ENCODE measurements at places on chromosomes 11 and 22.

DNA sequence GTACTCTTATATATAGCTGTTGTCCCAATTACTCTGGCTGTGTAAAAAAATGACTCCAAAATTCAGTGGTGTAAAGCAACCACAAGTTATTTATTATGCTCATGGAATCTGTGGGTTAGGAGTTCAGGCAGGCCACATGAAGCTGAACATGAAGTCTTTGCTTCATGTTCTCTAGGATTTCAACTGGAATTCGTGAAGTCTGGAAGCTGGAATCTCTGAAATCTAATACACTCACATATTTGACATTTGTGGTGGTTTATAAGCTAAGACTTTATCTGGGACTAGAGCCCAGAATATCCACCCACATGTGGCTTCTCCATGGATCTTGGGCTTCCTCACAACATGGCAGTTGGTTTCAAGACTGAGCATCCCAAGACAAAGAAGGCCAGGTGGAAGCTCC lies 430.6 kb downstream of the MIAT start:
- DNase-seq = no peak

DNA sequence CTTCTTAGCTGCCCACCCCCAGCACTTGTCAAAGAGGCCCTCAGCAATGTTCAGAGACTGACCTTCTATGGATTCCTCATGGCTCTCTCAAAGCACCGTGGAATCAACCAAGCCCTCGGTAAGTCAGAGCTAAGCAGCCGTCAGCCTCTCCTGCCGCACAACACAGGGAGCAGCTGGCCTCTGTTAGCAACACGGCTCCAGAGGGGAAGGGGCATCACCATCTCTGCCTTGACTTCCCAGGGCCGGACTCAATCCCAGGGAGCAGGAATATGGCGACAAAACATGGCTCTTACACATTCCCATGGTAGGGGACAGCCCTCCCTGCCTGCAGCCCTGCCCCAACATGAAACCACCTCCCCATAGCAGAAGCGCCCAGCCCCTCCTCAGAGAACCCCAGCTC lies 18.9 kb downstream of the ARFGAP2 start:
- DNase-seq = no peak

DNA sequence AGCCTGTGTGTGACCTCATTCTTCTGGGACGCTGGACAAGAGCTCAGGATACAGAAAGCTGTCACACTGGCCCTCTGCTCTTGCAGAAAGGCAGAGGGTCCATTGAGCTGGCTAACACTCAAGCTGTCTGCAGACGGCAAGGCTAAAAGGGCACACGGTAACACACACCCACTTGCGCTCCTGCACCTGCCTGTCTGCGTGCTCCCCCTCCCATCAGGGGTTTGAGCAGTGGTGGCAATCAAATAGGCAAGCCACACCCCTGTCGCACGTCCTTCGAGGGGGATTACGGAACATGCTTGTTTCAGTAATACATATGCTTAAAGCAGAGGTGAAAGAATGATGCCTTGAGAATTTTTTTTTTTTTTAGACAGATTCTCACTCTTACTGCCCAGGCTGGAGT lies 7.1 kb upstream of the QSER1 start:
- no peak for DNase-seq

DNA sequence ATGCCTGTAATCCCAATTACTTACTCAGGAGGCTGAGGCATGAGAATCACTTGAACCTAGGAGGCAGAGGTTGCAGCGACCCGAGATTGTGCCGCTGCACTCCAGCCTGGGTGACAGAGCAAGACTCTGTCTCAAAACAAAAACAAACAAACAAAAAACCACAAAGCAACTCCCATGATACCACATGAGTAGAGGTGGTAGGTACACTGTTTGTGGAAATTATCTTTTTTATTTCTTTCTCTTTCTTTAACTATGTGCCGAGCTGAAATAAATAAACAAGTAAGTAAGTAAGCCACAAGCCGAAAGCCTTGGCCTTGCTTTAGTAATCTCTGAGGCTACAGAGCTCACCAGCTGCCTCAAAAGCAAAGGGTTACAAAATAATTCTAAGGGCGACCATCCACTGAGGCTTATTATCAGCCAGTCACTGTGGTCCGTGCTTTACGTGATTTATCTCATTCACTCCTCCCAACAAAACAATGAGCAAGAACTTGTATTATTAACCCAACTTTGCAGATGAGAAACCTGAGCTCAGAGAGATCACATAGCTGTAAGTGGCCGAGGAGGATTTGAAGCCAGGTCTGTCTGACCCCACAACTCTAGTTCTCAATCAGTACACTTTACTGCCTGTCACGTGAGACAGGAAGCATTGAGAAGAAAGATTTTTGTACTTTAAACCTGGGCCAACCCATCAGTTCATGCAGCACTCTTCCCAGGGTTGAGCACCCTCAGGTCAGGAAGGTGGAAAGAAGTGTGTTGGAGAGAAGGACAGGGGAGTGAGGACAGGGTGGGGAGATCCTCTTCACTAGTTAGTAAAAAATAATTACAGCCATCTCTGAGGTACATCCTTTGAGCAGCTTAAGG lies 69.8 kb upstream of the MTMR2 start:
- DNase-seq = no peak

GRCh38 chr11:1853376-1854131 lies 670 bp downstream of the LSP1 start:
- no peak for DNase-seq

DNA sequence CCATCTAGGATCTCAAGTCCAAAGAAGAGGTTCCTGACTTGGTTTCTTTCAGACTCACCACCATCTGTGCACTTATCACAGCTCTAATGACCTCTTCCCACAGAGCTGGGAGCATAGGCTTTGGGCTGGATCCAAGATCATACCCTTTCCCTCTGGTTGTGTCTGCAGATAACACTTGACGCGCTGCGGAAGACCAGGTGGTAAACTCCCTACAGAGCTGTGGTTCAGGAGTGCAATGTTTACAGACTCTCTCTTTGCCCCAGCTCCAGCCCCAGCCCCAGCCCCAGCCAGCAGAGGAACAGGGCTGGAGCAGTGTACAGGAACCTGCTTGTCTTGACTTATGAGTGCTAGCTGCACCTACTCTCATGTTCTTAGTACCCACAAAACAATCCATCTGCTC lies 274.4 kb upstream of the SYN3 start:
- no peak for DNase-seq

DNA sequence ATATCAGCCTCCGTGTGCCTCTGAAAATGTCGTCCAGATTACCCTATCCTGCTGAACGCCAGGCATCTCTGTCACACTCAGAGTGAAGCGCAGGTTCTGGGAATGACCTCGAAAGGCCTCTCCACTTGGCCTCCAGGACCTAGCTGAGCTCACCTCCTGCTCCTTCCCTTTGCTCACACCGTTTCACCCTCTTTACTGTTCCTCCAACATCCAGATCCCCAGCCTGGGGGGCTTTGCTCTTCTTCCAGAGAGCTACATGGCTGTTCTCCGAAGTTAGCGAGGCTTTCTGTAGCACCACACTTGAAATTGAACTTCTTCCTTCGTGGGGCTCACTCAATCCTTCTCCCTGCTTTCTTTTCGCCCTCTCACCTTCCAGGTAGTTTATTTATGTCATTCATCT lies 27.9 kb downstream of the GLB1L2 start:
- no peak for DNase-seq

- DNase-seq = no peak
Observed at GRCh38 chr22:26648011-26648497, 9.3 kb upstream of the MIAT start.

DNA sequence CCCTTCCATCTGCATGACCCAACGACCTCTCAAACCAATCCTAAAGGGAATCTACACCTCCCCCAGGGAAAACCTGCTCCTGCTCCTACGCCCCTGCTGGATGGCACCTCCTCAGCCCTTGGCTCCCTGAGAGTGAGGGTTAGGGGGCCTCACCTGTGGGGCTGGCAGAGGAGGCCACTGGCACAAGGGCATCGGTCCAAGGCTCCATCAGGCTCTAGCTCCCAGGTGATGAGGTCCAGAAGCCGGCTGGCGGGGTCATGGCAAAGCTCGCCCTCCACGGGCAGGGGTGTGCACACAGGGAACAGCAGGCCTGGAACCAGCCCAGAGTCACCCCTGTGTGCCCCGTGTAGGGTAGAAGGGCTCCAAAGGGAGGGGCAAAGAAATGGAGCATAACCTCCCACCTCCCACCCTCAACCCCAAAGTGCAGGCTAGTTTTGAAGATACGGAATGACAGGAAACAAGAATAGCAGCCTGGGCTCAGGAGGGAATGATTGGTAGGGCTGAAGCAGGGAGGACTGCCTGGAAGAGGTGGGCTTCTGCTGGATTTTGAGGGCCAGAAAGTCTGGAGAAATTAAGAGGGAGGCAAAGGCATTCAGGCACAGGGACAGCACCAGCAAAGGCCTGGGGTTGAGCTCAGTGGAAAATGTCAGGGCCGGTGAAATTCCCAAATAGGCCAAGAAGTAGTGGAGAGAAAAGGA lies 42.6 kb downstream of the DKK3 start:
- DNase-seq = no peak

GRCh38 chr11:77155082-77155475 lies 27.0 kb downstream of the MYO7A start:
- no peak for DNase-seq

DNA sequence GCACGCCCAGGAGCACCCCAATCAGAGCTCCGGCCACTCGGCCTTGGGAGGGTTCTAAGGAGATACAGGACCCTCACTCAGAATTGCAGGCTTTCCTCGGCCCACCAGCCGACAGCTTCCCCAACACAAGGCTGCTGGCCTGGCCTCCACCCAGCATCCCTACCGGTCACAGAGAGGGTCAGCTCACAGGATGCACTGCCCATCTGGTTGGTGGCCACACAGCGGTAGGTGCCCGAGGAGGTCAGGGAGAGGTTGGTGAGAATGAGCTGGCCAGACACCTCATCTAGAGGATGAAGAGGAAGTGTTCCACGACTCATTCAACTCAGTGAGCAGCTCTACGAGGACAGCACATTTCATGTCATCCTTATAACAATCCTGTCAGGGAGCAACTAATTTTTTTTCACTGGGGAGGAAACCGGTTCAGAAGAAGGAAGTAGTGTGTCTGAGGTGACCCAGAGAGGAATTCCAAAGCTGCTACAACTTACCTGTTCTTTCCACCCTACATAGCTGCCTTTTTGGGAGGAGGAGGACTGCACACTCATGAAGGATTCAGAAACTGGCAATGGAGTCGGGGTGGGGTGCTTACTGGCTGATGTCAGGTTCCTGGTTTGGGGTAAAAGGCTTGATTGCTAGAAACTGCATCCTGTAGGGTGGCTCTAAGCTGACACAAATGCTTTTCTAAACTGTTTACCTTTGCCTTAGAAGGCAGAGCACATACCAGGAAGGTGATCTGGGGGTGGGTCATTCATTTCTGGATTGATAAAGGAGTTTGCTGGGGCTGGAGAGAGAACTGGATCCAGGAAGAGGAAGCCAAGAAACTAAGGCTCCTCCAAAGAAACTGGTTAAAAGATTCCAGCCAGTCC lies 3.3 kb downstream of the VSIG2 start:
- DNase-seq = no peak

DNA sequence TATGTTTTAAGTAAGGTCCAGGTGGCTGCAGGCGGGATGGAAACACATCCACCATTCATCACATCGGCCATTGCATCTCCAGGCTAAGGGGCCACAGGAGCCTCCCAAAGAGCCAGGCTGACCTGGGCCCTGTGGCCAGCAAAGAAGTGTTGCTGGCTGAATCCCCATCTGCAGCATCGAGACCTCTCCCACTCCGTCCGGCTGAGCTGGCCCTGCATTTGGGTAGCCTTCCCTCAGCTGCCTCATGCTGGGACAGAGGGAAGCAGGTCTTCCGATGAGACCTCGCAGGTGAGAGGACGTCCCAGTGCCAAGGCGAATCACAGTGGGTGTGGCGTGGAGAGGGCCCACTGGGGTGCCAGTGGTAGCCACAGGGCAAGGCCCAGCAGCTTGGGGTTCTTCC lies 24.5 kb downstream of the RSPH14 start:
- DNase-seq = no peak

DNA sequence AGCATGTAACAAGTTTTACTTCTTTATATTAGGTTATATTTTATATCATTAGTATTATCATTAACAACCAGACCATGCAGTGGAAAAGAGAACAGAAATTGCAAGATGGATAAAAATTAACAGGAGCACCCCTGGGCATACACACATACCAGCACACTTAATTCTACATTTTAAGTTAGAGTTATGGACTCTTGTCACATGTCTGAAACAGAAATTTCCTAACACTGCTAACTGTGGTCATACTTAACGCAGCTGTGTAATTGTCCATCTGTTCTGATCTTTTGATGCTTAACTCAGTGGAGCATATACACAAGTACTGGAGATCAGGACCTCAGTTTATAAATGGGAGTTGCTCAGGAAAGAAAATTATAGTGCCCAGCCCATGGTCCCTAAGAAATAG lies 358 bp downstream of the OR52H1 start:
- no peak for DNase-seq

DNA sequence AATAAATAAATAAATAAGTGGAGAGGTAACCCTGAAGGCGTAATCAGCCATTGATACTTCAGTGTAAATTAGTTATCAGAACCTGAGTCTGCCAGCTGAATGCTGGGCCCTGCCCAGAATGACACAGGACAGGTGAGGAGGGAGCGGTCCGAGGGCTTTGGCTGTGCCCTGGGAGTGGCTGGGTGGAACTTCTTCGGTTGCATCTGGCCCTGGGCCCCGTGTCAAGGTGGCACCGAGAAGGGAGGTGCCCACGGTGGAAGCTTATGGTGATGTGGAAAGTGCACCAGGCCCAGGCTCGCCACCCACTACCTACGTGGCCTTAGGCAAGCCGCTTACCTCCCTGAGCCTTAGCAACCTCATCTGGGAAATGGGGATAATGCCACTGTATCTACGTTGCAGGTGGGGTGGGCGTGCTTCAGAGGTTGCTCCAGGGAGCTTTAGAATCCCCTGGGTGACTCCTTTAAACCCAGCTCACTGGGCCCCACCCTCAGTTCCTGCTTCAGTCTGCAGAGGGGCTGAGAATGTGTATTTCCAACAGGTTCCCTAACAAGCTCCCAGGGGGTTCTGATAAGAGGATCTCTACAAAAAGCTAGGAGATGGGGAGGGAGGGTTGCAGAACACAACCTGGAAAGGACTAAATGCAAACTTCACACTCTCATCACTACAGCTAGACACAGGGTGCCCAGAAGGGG lies 38.8 kb downstream of the TXN2 start:
- no peak for DNase-seq

DNA sequence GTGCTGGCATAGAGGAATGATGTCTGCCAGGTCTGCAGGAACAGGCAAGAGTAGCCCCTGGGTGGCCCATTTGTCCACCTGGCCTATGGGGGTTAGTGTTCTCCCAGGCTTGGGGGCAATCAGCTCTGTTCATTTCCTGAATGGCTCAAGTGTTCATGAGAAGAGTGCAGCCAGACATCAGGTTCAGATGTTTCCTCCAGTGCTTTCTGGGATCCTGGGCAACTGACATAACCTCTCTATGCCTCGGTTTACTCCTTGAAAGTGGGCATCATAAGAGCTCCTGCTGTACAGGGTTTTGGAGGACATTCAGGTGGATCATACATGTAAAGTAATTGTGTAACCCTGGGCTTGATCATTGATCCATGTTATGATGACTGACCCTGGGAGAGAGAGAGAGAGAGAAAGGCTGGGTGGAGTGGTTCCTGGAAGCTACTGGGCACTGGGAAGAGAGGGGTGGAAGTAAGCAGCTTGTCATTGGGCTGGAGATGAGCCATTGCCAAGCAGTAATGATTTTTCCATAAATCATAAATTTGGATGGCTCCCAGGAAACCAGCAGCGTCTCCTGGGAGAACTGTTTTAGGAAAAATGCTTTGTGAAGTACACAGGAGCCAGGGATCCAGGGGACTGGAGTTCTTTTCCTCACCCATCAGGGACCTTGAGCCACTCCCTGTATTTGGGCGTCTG lies 30.2 kb upstream of the ACCSL start:
- DNase-seq = no peak

- DNase-seq = no peak
Observed at GRCh38 chr11:126133901-126134300, 71.2 kb upstream of the CDON start.

GRCh38 chr22:23521441-23522113 lies 58.5 kb downstream of the IGLL1 start:
- DNase-seq = peak; percentile 92
